ENCODE measurements at places on chromosomes 16 and 17. TPM values are rescaled to one million over a fixed set of nuclear protein-coding genes. Genes with fewer than 3 reads are reported as not detected.
A peak's percentile ranks its signal among the peaks of the same experiment; 100 is the strongest.

The DNAH17 gene
- total RNA-seq = 0.40 TPM

DNA sequence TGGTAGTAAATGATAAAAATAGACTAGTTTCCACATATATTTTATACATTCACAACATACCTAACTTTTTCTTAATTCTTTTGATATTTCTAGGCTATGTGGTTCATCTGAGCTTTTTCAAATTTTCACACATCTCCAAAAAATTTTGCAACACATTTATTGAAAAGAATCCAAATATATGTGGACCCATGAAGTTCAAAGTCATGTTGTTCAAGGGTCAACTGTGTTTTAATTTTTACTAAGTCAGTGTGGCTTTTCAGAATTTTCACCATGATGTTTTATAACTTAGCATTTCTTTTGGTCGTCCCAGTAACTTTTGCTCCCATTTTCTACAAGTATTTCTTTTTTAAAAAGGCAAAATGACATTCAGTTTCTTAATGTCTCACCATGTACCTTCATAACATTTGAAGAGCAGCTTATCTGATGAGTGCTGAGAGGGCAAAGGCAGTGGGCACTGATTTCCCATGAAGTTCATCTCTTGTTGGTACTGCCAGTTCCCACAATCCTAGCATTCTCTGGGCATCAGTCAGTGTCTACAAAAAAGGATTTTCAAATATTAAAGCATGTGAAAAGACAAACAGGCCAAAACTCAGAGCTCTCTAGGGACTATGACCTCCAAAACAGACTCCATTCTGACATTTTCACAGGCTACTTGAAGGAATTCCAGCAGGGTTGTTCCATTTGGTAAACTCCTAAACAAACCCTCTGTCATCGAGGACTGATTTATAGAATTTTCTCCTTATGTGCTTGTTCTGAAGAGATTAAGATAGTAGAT lies 80.3 kb downstream of the MRTFB start:
- no peak for DNase-seq

DNA sequence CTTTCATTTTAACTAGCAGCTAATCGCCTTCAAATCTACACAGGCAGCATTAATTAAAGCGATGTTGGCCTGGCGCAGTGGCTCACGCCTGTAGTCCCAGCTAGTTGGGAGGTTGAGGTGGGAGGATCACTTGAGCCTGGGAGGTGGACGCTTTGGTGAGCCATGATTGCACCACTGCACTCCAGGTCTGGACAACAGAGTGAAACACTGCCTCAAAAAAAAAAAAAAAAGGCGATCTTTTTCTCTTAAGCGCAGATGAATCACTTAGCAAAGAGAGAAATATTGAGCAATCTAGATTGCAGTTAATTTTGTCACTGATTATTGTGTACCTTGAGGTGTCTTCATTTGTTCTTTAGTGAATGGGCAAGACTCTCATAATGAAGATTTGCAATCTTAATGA lies 12.4 kb downstream of the SNTB2 start:
- DNase-seq = no peak

GRCh38 chr17:64020056-64020766 lies at the start of gene ICAM2:
Gene ICAM2, minus strand, starts transcription at chr17:64020633. Its CDS starts 13,942 bp downstream, at chr17:64006691.
- DNase-seq = peak; percentile 75

GRCh38 chr17:6392609-6393350 lies 42.1 kb downstream of the AIPL1 start:
- DNase-seq = no peak

DNA sequence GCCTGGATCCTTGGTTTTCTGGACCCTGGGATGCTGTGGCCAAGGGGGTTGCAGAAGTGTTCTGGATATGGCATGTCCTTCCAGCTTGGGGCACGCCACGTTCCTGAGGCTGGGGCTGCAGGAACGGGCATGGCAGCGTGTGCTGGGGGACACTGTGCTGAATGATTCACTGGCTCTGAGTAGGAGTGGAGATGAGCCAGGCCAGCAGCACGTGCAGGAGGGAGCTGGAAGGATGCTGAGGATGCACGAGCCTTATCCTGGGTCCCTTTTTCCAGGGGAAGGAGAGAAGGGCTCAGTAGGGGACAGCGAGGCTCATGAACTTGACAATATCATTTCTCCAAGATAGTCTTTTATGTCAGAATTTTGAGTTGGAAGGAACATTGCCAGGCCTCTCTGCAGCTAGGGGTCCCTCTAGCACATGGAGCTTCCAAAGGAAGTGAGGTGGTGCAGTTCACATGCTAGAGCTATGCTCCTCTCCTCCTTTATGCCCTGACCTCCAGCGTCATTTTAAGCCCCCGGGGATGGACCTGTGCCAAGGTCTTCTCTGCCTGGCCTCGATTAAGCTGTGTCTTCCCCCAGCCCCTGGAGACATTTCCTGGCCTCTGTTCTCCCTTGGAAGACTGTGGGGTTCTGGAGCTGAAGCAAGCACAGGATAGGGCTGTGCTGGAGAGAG lies 125.9 kb downstream of the OR1D5 start:
- no peak for DNase-seq

DNA sequence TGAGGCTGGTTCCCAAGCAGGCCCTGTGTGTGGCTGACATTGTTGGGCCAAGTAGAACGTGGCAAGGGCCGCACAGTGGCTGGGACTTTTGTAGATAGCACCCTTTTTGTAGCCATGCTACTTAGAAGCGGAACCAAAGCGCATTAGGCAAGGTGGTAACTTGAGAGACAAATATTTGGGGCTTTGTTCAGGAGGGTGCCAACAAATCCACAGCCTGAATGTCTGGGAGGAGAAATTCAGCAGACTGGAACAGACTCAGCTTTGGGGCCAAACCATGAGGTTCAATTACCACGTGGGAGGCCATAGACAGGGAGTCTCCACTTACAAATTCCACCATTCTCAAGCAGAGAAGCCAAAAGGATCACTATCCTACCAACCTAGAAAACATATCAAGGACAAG lies 183.7 kb downstream of the RGS9 start:
- no peak for DNase-seq

- peak; percentile 70 for DNase-seq
These were observed 574 bp downstream of the MPP3 start for GRCh38 chr17:43832168-43832975.

The B3GNT9 gene
- total RNA-seq = 13.9 TPM

- no peak for DNase-seq
These were observed 4.7 kb upstream of the TEKT3 start for GRCh38 chr17:15346066-15346595.

- DNase-seq = no peak
These were observed 16.5 kb downstream of the KATNIP start for GRCh38 chr16:27566417-27566816.

GRCh38 chr16:47731252-47731651 lies 270.1 kb downstream of the PHKB start:
- DNase-seq = no peak

The HS3ST2 gene
- 2.6 TPM for total RNA-seq

The SLC22A31 gene
- total RNA-seq = 0.98 TPM

- DNase-seq = no peak
These were observed at the start of gene CES3 for GRCh38 chr16:66961065-66961744. Gene CES3, plus strand, starts transcription at chr16:66961266. Its CDS starts 42 bp downstream, at chr16:66961308.

- DNase-seq = no peak
These were observed 148.1 kb downstream of the MRM1 start for GRCh38 chr17:36749493-36749892.

DNA sequence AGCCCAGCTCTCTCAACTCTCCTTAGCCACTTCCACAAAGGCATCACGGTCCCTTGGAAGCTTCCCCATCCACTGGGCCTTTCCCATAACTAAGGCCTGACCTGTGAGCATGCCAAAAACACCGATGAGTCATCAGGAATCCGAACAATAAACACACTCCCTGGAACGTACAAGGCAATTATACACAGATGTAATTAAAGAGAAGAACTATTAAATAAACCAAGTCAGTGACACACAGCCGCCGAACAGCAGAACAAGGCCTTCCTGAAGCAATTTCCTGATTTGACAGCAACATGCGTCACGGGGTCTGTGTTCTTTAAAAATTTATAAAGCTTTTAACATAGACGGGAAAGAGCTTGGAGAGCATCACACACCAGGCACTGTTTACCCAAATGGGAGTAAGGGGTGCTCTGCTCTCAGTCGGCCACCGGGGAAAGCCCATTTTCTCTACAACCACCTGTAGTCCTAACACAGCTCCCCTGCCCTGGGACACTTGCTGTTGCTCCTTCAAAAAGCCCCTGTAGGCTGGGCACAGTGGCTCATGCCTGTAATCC lies 29.4 kb downstream of the COG7 start:
- DNase-seq = peak; percentile 74

DNA sequence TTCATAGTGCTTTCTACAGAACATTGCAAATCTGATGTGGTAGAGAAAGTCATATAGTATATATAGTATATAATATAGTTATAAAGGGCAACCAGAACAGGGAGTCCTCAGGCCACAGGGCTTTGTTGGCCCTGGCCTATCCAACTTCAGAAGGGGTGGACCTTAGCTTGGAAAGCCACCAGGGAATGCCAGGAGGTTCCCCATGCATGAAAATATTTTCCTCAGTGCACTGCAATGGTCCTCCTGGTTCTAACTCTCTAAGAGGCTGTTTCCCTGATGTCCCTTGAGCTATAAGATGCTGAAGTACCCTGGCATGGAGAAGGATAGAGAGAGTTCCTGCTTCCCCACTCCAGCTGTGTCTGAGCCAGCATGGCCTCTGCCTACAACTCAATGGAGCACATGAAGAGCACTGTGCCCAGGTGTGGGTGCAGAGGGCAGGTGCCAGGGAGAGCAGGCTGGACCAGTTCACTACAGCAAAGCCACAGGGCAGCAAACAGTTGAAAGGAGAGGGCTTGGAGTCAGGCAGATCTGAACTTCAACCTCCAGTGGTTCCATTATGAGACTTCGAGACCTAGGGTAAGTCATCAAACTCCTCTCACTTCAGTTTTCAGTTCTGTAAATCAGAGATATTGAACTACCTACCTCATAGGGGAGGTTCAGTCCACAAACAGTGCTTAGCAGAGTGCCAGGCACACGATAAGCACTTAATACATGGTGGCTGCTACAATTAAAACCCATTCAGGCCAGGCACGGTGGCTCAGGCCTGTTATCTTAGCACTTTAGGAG lies 183.1 kb downstream of the SALL1 start:
- DNase-seq = no peak

DNA sequence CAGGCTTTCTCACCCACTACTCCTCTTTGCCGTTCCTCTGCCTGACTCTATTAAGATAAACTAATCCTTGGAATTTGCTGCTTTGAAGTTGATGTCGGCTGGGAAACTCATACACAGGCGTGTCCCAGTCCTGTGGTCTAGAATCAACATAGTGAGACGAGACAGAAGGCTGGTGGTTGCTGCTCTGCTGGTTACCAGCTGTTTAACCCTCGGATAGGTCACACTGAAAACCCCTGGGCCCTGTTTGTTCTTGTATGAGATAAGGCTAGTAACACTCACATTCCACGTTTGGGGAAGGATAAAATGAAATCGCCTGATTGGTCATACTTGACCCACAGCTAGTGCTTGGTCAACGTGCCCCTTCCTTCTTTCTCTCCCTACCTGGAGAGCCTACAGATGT lies 517.0 kb downstream of the CDH13 start:
- DNase-seq = no peak

- no peak for DNase-seq
These were observed 52.5 kb downstream of the NFAT5 start for GRCh38 chr16:69618307-69618706.

DNA sequence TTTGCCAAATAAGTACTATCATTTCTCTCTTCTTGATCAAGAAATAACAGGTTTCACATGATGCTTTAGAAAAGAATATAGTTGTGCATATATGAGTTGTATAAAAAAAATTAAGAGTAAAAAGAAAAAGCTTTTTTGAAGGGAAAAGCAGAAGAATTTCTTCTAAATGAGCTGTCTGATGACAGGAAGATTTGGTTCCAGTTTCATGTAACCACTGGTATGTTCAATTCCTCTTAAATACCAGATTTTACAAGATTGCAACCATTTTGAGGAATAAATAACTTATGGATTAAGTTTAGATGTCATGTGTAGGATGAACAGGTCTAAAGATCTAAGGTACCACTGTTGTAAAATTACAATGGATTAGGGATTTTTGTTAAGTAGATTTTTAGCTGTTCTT lies 45.0 kb downstream of the VMP1 start:
- no peak for DNase-seq

The SDR42E2 gene
- not detected for total RNA-seq

All from sciatic nerve (tissue), 2 donors.